ENCODE measurements at places on chromosomes 16 and 17. TPM values are rescaled to one million over a fixed set of nuclear protein-coding genes. Genes with fewer than 3 reads are reported as not detected.
A peak's percentile ranks its signal among the peaks of the same experiment; 100 is the strongest.

The SCNN1G gene
- total RNA-seq = not detected

GRCh38 chr17:57995076-57995956, 7.3 kb upstream of the VEZF1 start:
- peak; percentile 79 for DNase-seq

DNA sequence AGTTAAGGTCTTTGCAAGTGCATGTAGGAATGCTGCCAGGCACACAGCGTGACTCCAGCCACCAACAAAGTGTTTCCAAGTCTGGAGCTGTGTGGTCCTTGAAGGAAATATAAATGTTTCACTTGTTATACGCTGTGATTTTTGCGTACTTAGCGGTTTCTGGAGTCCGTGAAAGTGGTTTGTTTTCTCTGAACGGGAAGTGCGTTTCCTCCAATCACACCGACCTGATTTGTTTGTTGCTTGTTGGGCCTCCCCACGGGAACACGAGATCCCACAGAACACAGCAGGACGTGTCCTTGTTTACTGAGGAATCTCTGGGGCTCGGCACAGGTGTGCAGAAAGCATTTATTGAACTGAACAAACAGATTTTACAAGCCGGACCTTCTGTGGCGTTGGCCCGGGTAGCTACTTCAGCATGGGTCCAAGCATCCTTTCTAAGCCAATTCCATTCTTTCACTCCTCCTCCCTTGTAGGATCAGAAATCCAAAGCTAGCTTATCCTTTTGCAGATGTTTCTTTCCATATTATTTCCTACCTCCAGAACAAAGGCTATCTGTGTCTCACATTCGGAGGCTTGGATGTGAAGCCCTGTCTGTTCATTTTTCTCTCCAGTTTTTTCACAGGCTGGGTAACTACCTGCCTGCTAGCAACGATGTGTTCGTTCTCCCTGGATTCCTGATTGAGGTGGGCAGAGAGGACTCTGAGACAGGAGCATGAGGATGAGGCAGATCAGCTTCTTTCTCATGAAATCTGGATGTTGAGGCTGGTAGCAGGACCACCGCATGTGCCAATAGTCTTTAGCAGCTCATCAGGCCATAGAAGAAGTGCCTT, 44.6 kb downstream of the ABAT start:
- DNase-seq = no peak

GRCh38 chr17:19298569-19299213, 61.5 kb downstream of the EPN2 start:
- no peak for DNase-seq
